NK-92 treated with Interleukin-12 subunit alpha and Interleukin-12 subunit beta, amount 100 ng/mL, for 24 hours (cell line): ENCODE measurements at places on chromosomes 13 and 19.

DNA sequence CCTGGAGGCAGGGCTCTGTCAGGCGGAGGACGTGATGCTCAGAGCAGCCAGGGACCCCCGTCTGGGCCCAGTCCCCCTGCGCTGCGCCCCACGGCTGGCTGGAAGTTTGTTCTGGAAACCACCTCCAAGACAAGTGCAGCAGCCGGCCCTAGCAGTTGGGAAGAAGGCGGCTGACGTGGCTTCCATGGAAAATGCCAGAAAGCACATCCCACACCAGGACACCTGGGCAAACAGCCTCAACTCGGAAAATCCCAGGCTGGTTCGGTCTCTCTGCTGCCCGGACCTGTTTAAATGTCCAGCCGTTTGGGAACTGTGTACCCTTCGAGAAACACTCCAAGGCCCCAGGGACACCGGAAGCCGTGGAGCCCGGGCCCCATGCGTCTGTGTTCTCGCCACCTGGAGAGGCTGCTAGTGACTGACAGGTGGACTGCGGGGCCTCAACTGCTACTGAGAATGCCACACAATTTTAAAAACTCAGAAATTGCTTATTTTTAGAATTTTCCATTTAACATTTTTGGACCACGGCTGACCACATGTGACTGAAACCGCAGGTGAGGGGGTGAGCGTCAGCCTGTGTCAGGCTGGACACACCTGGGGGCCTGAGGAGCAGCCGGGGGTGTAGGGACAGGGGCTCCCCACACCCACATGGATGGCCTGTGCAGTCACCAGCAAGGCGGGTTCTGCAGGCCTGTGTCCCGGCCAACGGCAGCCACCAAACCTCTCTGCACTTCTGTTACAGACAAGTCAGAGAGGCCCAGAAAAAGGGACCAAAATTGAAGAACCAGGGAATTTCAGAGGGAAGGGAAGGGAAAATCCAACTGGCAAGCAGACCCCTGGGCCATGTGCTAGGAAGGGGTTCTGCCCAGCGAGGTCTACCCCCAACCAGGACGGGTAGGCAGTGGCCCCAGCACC is 31.7 kb downstream of the RASA3 start:
- no peak for DNase-seq

GRCh38 chr13:95226932-95227695 is 74.1 kb downstream of the ABCC4 start:
- no peak for DNase-seq

DNA sequence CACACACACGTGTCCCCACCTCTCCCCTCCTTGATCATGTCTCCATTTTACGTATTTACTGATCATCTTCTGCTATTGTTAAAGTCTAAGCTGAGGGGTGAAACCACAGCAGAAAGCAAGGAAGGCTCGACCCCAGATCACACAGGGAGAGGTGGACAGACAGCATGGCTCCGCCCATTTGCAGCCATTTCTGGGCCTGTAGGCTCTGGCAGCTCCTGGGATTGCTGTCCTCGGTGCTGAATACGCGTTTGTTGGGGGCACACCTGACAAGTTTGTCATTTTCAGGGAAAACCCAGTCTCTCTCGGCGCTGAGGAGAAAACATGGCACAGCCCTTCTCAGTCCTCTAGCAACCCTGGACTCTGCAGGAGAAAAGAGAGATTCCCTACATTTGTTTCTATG is 8.0 kb downstream of the TMEM86B start:
- DNase-seq, result no peak

DNA sequence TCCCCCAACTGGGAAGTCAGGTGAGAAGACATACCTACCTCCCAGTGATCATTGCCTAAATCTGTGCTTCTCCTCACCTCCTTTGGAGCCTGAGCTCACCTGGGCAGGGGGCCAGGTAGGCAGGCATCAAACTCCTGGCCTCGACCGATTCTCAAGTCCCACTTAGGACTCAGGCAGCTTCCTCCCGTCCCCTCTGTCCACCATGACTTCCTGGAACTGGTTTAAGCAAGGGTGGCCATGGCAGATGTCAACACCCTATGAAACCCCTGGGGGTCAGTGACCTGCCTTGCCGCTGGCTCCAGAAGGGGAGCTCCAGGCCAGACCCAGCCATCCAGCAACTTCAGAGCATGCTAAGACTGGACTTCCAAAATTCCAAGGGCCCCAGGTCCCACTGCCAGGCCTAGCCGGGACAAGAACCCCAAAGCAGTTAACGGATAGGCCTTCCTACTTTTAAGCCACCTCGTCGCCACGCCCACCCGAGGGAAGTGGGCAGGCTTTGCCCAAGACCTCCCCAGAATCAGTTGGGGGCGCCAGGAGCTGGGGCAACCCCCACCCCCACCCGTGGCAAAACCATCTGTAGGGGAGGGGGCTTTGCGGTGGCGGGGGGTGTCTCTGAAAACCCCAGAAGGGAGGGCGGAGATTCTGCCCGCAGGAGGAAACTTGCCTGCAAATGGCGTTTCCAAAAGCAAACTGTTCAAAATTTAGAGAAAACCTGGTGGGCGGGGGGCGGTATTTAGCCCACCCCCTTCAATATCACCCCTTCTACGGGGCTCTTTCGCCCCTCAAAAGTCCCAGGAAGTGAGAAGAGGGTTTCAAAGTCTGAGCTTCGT is 657 bp downstream of the PLIN3 start:
- DNase-seq, result no peak

GRCh38 chr19:3897936-3898335 is 17.5 kb downstream of the ATCAY start:
- peak; percentile 12 for DNase-seq

DNA sequence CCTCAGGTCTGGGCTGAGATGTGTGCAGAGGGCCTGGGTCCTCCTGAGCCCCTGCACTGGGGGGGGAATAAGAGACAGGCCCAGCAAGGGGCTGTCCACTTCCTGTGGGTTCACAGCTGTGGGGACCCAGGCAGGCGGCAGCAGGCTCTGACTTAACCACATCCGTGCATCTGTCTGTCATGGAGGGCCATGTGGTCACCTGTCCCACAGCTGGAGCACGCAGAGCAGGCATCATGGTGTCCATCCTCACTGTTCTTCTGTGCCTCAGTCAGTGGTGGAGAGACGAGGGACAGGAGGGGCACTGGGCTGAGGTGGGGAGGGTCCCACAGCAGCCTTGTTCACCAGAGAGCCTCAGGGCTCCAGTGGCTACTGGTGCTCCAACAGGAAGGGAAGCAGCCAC is 16.3 kb upstream of the KIR3DL3 start:
- DNase-seq, result peak; percentile 78

GRCh38 chr19:41476583-41476982 is 33.6 kb downstream of the ERICH4 start:
- no peak for DNase-seq

DNA sequence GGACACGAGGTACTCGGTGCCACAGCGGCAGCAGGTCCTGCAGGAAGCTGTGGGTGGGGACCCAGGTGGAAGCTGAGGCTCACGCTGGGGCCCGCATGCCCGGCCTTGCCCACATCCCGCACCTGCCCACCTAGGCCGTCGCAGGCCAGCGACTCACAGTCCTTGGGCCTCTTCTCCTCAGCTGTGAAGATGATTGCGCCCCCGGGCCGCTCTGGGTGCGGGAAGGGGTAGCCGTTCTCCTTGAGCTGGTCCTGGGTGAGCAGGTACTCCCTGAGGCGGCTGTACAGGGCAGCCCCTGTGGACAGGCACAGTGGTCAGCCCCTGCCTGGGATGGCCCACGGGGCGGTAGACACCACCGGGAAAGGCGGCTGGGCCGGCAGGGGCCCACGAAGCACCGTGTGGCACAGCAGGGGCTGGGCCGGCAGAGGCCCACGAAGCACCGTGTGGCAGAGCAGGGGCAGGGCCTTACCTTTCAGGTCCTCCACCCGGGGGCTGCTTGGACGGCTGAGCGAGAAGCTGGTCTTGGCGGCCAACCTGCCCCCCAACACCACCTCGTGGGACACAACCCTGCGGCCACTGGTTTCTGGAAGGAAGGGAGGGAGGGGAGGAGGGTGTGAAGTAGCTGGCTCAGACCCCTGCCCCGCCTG is 6.6 kb upstream of the ATP8B3 start:
- DNase-seq, result no peak
